ENCODE measurements at places on chromosomes 1 and 21. TPM values are rescaled to one million over a fixed set of nuclear protein-coding genes. Genes with fewer than 3 reads are reported as not detected.

The YOD1 gene
- total RNA-seq, result 3.5 TPM

The ICOSLG gene
- total RNA-seq, result 1.1 TPM

The GIPC2 gene
- 2.3 TPM for total RNA-seq

The CASZ1 gene
- total RNA-seq, result 44.3 TPM

The MTHFR gene
- 38.5 TPM for total RNA-seq

The LRIF1 gene
- 9.2 TPM for total RNA-seq

DNA sequence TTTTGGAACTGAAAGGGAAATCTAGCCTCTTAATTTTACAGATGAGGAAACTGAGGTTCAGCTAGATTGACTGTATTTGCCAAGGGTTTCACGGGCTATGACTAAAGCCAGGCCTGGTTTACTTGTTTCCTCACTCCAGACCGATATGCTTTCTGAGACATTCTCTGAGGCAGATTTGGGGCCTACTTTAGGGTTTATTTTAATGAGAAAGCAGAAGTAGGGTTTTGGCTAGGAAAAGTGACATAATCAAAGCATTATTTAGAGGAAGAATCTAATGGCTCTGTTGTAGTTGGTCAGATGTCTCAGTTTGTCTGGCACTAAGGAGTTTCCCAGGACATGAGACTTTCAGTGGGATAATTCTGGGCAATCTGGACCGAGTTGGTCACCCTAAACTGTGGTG is 1.5 kb upstream of the RPTN start:
- DNase-seq, result no peak

DNA sequence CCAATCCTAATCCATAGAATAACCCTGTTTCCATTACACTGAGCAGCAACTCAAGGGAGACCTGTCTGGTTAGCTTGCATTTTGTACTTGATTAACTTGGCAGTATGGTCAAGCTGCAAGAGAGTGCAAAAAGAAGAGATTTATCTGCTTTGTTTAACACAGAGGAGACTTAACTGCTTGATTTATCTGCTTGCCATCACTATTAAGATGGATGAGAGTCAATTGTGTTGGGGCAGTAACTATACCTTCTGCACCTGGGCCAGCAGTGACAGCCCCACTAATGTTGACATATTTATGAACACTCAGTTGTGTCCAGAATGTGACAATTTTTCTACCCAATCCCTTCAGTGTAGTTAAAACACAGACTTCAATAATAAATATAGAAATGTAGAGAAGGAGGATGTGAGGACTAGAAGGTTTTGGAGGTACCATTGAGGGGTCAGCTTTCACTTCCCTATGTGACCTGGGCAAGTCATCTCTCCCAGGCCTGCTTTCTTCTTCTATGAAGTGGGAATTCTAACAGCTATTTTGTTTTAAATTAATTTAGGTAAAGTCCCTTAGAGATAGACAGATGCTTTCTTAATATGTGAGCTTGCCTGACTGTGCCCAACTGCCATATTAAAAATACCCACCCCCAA is 159.1 kb upstream of the KCNK2 start:
- DNase-seq, result no peak

DNA sequence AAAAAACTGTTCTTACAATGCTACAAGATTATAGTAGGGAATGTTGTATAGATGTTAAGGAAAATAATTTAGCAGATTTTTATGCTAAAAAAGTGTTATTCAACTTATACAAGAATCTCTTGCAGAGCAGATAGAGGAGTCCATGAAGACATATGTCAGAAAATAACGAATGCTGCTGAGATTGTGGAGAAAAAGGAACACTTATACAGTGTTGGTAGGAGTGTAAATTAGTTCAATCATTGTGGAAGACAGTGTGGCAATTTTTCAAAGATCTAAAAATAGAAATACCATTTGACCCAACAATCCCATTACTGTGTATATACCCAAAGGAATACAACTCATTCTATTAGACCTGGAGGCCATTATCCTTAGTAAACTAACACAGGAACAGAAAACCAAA is 286.2 kb upstream of the OLFM3 start:
- no peak for DNase-seq

DNA sequence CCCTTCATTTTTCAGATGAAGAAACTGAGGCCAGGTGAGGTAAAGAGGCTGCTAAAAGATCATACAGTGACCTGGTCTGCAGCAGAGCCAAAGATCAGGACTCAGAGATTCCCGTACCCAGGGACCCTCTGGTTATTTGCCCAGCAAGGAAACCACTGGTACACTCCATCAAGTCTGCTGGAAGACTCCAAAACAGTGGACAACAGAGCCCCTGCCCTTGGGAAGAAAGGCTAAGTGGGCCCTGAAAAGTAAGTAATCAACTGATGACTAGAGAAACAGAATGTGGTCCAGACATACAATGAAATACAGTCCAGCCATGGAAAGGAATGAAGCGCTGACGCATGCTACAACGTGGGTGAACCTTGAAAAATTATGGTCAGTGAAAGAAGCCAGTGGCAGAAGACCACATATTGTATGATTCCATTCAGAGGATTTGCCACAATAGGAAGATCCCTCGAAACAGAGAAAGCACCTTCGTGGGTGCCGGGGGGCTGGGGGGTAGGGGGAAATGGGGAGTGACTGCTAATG is 106.4 kb downstream of the ETS2 start:
- DNase-seq, result peak; percentile 50

DNA sequence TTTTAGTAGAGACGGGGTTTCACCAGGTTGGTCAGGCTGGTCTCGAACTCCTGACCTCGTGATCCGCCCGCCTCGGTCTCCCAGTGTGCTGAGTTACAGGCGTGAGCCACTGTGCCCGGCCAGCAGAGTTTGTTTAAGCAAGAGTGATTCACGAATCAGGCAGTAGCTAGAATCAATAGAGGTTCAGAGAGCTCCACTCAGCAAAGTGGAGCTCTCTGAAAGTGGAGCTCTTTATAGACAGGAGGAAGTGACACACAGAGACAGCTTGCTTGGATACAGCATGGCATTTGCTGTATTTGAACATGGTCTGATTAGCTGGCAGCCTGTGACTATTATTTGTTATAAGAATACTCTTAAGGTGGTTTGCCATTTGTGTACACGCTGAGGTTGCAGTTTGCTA is 27.1 kb upstream of the CD34 start:
- no peak for DNase-seq

DNA sequence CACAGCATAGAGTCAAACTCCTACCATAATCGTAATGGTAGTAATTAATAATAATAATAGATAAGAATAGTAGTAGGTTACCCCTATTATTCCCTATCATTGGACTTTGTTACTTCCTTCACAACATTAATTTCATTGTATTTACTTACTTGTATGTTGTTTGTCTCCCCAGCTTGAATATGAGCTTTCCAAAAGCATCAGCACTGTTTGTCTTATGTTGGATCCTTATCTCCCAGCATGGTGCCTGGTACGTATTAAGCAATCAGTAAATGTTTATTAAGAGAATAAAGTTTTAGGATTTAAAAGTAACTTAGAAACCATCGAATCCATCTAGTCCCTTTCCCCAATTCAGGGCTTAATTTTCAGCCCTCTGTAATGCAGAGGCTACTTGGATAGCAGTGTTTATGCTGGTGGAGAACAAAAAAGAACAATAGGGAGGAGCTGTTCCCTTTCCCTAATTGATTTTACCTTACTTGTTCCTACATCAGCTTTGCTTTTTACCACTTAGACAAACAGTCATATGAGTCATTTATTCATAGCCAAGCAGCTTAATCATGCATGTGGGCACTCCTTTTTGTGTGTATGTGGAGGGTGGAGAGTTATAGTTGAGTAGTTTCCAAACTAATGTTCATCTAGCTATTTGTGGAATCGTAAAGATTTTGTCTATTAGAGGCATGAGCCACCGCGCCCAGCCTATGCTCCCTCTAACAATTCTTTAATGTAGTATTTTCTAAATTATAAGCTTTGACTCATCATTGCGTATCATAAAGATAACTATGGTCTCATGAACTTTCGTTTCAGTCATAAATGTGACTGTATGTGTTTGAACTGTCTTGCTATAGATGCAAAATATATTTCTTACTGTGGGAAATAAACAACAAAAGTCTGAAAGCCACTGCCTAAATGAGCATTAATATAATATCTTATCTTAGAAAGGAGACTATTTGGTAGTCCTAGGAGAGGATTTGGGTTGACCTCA is 20.9 kb upstream of the DR1 start:
- no peak for DNase-seq

DNA sequence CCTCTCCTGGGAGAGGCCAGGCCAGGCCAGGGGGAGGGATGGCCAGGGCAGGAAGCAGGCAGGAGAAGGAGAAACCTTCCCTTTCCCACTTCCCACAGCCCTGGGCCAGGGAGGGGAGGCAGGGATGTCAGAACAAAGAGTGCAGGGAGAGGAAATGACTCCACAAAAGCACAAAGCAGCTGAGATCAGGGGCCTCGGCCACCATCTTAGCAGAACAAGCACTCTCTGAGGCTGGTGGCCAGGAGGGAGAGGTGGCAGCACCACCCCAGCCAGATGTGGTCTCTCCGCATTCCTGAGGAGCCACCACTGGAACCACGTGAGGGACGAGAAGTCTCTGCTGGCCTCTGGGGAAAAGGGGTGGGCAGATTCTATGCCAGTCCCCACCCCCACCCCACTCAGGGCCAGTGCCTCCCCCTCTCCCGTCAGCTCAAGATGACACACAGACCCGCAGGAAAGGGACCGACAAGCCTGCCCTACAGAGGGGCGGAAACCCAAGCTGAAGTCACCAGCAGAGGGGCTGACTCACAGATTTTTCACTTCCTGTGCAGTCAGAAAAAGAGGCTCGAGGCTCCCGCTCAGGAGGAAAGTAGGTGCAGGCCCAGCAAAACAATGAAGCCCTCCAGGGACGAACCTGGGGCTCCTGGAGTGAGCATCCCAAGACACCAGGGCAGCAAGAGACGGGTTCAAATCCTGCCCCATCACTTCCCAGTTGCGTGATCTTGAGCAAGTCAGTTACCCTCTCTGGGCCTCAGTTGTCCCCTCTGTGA is 24.1 kb upstream of the ALDH4A1 start:
- DNase-seq, result peak; percentile 90

GRCh38 chr1:221809091-221810029 is 67.5 kb upstream of the DUSP10 start:
- no peak for DNase-seq

- no peak for DNase-seq
Observed at GRCh38 chr1:7491109-7491817, 279.8 kb upstream of the VAMP3 start.

DNA sequence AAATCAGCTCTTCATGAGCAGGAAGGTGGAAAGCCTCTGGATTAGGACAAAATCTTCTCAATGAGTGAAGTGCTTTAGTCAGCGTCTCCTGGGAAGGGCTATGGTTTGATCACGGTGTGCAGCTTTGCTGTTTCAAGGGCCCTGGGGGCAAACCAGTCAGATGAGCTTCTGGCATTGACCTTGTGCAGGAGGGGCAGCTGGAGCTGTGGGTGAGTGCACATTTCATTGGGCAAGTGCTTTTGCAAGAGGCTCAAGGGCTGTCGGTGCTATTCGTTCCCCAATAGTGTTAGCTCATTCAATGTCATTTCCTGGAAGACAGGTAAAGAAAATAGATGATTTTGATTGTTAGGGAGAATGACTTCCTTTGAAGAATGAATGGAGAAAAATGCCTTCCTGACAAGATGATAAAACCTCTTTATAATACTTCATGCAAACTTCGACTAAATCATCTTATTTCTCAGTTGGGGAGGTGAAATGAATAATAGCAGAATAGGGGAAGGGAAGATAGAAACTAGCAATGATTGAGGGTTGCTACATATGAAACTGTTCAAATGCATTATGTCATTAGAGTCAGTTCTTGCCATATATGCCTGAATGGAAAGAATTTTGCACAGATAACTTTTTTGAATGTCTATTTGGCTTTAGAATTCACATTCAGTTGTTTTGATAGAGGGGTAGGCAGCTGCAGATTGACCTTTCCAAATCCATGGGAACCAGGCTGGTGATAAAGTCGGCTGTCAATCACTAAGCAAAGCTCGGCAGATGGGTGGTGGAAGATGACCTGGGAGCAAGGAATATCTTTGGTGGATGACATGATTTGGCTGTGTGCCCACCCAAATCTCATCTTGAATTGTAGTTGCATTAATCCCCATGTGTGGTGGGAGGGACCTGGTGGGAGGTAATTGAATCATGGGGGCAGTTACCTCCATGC is 12.9 kb upstream of the DISC1 start:
- no peak for DNase-seq

- DNase-seq, result peak; percentile 50
Observed at GRCh38 chr1:109639841-109640184, 16.1 kb upstream of the GSTM4 start.

- no peak for DNase-seq
Observed at GRCh38 chr1:47898133-47898845, 98.9 kb downstream of the TRABD2B start.

- no peak for DNase-seq
Observed at GRCh38 chr1:36771240-36771639, 263.1 kb downstream of the GRIK3 start.

GRCh38 chr1:28171246-28171645 is 5.2 kb downstream of the PTAFR start:
- no peak for DNase-seq

- DNase-seq, result no peak
Observed at GRCh38 chr21:16777041-16777720, 735.7 kb upstream of the CXADR start.

DNA sequence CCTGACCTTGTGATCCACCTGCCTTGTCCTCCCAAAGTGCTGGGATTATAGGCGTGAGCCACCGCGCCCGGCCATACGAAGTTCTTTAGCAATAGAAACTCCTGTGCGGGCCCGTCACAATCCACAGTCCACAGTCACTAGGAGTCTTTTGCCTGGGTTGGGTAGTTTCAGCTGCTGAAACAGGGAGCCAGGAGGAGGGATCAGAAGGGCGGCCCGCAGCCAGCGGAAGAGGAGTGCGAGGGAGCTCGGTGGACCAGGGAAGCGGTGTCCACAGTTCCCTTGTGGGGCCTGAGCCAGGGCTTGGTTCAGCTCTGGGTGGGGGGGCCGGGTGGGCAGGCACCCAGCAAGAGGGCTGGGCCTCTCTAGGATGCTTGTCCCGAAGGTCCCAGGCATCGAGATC is 17.9 kb upstream of the HSPG2 start:
- peak; percentile 76 for DNase-seq

GRCh38 chr1:248823517-248824001 is 2.2 kb downstream of the SH3BP5L start:
- no peak for DNase-seq

GRCh38 chr1:27554759-27555699 is 48.9 kb downstream of the AHDC1 start:
- peak; percentile 88 for DNase-seq

- DNase-seq, result no peak
Observed at GRCh38 chr1:66035616-66036245, 243.0 kb downstream of the PDE4B start.

- DNase-seq, result no peak
Observed at GRCh38 chr1:229190057-229190575, 80.8 kb upstream of the RAB4A start.

- no peak for DNase-seq
Observed at GRCh38 chr1:109091839-109092193, 1.3 kb downstream of the TMEM167B start.

- DNase-seq, result no peak
Observed at GRCh38 chr1:99236756-99237155, 27.5 kb upstream of the PLPPR4 start.

GRCh38 chr1:200779326-200779725 is 40.6 kb downstream of the CAMSAP2 start:
- DNase-seq, result no peak

- no peak for DNase-seq
Observed at GRCh38 chr1:77631751-77632150, 50.7 kb downstream of the ZZZ3 start.

GRCh38 chr21:29018540-29018939 is 609 bp downstream of the RWDD2B start:
- DNase-seq, result no peak

GRCh38 chr1:166127003-166127402 is 39.8 kb downstream of the FAM78B start:
- DNase-seq, result no peak
